ENCODE measurements at places on chromosomes 3 and 15.
A peak's percentile ranks its signal among the peaks of the same experiment; 100 is the strongest.

GRCh38 chr3:161343540-161343939, 27.8 kb downstream of the SPTSSB start:
- DNase-seq: no peak

DNA sequence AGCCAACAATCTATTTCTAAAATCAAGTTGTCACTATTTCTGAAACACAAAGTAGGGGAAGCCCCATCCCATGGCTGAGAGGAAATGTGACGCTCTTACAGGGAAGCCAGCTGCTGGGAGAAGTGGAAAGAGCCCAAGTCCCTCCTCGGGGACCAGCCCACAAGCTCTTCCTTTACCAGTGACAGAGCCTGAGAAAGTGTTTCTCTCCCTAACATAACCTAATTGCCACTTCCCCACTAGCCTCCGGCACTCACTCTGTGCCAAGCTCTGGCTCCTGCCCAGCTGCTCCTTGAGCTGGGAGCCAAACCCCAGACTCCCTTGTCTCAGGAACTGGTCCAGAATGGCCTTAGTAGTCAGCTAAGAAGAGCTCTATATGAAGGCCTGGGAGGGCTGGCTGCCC, 42.9 kb downstream of the TNFAIP8L3 start:
- DNase-seq: no peak

DNA sequence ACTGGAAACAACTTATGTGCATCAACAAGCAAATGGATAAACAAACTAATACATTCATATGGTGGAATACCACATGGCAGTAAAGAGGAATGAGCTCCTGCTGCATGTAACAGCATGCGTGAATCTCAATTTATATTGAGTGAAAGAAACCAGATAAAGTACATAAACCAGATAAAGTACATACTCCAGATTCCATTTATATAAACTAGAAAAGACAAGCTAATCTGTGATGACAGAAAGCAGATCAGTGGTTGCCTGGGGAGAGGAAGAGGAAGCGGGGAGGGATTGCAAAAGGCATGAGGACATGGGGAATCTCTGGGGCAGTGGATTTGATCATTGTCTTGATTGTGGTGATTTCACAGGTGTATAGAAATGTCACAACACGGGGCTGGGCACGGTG, 34.2 kb downstream of the LIMD1 start:
- no peak for DNase-seq

- DNase-seq: no peak
Measured at GRCh38 chr3:188706599-188706998, 465.2 kb upstream of the TPRG1 start.

GRCh38 chr15:78810362-78811123, 721 bp downstream of the ADAMTS7 start:
- DNase-seq: no peak

DNA sequence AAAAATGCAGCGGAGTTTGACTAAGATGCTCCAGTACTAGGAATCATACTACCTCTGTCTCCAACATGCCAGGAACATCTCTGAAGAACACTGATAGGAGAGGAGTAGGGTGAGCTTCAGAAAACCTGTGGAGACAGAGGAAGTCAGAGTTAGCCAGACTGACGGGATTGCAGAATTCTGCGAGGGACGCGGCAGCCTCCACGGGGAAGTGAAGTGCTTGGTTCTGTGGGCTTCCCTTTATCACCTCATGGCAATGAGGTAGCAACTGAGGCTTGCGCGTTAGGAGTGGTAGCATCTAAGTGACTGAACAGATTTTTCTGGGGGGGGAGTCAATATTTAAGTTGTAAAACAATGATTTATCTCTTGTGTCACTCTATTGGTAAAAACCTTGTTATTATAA, 226.3 kb downstream of the MCTP2 start:
- no peak for DNase-seq

GRCh38 chr3:99976584-99976983, 137.7 kb downstream of the FILIP1L start:
- no peak for DNase-seq

DNA sequence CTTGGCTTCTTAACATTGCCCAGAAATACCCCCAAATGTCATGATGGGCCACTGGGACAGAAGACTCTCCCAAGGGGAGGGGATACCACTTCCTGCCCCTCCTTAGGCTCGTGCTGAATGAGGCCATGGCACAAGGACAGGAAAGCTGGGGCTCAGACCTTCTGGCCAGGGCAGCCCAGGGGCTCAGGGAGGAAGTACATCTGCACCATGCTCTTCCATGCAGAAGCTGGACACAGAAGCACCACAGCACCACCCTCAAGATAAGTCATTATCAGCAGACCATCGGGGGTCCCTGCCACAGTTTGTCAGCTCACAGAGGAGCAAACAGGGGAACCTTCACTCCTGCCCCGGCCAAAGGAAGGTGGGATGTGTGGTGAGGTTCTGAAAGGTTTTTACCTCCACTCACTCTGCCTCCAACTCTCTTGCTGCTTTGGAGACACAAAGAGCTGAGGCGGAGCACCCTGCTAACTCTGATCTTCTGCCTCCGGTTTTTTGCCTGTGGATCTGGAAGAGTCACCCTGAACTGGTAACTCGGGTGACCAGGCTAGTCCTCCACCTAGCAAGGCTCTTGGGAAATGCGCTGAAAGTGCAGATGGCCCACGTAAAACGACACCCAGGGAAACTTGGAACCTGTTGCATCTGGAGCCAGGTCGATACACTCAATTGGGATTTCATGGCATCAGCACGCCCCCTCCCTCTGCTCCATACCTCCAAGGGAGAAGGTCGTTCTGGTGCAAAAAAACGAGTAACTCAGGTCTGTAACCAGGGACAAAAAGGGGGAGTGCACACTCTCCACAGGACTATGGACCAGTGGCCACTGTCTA, 8.3 kb downstream of the BMF start:
- DNase-seq: no peak

DNA sequence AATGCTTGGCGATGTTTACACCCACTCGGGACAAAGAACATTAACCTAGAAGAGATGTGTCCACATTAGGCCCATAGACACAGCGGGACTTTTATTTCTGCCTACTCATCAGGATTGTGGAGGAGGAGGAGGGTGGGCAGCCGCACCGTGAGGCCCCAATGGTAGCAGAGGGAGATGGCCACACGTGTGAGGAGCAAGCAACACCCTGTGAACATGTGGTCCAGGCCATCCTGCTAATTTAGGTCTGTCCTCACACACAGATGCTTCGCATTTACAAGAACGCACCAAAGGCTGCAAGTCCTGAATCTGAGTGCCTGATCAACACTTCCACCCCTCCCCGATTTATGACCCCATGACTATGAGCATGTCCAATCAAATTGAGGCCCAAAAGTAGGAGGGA, 560.0 kb downstream of the GABRG3 start:
- DNase-seq: no peak

- DNase-seq: no peak
Measured at GRCh38 chr3:39376959-39377634, 6.1 kb upstream of the SLC25A38 start.

GRCh38 chr15:79004336-79004735, 59.5 kb upstream of the CTSH start:
- peak; percentile 17 for DNase-seq

GRCh38 chr3:71436337-71436736, 147.2 kb downstream of the FOXP1 start:
- DNase-seq: no peak

GRCh38 chr3:146416366-146416765, 53.0 kb downstream of the PLSCR2 start:
- DNase-seq: no peak

DNA sequence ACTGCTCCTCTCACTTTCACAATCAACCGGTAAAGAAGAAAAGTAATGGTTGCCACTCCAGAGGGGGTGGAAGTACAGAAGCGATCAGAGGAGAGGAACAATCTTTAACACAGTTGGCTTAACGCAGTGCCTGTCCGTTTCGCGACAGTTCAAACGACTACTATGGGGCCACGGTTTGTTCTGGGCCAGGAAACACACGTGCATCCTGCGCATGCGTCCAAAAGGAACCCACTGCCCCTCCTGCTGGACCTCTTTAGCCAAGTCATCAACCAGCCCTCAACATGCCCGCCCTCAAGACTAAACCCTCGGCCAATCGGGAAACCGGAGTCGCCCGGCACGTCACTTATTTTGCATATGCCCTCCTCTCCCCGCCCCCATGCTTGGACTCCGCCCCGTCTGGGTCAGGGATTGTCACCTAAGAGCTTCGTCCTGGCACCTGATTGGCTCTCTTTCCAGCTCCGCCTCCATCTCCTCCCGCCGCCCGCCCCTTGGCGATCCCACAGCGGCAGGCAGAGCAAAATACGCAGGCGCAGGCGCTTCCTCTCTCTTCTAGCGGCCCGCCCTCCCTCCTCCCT, 345 bp upstream of the CDV3 start:
- DNase-seq: peak; percentile 100

DNA sequence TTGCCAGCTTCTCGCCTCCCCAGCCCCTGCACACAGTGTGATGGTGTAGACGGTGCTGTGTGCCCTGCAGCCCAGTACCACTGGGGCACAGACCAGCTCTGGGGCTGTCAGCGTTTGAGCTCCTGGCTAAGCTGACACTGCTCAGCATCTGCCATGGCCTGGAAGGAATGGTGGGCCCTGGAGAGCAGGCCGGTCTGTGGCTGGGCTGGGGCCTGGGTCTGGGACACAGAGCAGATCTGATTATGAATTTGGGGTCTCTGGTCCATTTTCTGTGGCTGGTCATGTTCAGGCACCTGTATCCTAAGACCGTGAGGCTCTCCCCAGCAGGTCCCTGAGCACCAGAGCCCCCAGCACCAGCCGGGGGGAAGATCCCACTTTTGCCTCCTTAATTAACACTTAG, 34.7 kb downstream of the HCN4 start:
- no peak for DNase-seq

GRCh38 chr15:25900901-25901300, 37.8 kb upstream of the ATP10A start:
- no peak for DNase-seq

DNA sequence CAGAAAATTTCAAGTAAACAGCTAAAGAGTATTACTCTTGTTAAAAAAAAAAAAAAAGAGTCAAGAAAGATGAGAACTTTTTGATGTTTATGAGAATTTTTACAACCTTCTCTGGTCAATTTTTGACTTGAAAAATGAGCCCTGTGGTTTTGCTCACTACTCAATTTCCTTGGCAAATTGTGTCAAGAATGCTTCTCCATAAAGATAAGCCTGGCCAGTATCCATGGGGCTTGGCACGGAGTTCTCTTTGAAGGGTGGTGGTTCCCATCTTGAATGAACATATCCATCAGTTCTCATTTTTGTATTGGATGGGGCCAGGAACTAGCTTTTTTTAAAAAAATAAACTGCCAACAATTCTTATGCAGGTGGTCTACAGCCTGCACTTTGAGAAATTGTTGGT, 179.9 kb downstream of the RYR3 start:
- DNase-seq: no peak

- DNase-seq: no peak
Measured at GRCh38 chr3:197525706-197526105, 30.1 kb downstream of the BDH1 start.

- no peak for DNase-seq
Measured at GRCh38 chr3:50495609-50496423, 7.6 kb downstream of the CACNA2D2 start.

- DNase-seq: no peak
Measured at GRCh38 chr3:187773233-187774184, 28.2 kb upstream of the BCL6 start.

- no peak for DNase-seq
Measured at GRCh38 chr3:74124782-74125181, 489.7 kb downstream of the CNTN3 start.

DNA sequence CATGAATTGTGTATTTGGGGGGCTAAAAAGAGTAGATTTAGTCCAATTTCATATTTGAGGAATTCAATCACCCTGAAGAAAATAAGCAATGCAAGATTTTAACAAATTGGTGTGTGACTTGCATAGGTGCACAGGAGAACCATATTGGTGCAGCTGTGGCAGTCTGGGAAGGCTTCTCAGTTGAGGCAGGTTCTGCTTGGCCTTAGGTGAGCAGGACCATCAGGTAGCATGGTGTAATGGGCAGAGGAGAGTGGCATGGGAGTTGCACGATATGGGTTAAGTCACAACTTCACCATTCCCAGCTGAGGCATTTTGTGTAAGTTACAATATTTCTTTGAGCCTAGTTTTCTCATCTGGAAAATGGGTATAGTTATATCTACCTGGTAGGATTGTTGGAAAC, 10.5 kb downstream of the EBLN2 start:
- no peak for DNase-seq

GRCh38 chr3:154764856-154765640, 315.1 kb upstream of the MME start:
- no peak for DNase-seq

DNA sequence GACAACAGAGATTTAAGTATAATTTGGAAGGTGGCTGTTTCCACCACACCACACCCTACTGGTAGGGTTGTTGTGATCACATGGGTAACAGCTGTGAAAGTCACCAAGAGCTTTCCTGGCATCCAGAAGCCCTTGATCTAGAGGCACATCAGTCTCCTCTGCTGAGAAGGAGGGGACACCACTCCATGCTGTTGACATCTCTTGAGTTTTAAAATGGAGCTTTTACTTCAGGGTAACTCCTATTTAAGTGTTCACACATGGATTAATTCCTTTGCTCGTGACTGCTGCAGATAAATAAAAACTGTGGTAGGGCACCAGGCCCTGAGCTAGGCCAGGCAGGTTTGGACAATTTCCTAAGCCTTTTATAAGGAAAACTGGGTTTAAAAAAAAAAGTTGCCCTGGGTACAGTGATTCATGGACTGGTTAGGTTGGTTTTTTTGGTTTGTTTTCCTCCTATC, 7.5 kb downstream of the EXOSC7 start:
- DNase-seq: no peak

GRCh38 chr15:29734917-29735572, 87.2 kb downstream of the TJP1 start:
- no peak for DNase-seq

GRCh38 chr3:168495270-168495669, 399.5 kb upstream of the GOLIM4 start:
- DNase-seq: no peak

DNA sequence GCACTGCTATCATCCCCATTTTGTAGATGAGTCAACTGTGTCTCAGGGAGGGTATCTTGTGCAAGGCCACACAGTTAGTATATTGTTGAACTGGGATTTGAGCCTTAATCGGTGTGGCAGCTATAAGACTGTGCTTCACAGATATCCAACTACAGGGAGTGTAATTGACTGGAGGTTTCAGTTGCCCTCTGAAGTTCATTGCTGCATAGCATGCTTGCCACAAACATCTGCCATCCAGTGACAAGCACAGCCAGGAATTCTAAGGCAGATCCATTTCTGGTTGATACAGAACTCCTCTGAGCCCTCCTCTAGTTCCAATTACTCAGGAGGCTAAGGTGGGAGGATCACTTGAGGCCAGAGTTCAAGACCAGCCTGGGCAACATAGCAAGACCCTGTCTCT, 16.4 kb downstream of the FSD2 start:
- DNase-seq: no peak

All from fibroblast of the conjunctiva (primary cell).